ENCODE measurements at places on chromosomes 7 and 10.

- DNase-seq = no peak
Measured at GRCh38 chr7:21605008-21605585, 62.3 kb downstream of the DNAH11 start.

GRCh38 chr7:100156331-100157068 is 2.0 kb downstream of the TRAPPC14 start:
- DNase-seq = no peak

- DNase-seq = no peak
Measured at GRCh38 chr10:80452069-80452468, 2.0 kb upstream of the TSPAN14 start.

GRCh38 chr7:132541656-132542055 is 34.6 kb downstream of the PLXNA4 start:
- no peak for DNase-seq

DNA sequence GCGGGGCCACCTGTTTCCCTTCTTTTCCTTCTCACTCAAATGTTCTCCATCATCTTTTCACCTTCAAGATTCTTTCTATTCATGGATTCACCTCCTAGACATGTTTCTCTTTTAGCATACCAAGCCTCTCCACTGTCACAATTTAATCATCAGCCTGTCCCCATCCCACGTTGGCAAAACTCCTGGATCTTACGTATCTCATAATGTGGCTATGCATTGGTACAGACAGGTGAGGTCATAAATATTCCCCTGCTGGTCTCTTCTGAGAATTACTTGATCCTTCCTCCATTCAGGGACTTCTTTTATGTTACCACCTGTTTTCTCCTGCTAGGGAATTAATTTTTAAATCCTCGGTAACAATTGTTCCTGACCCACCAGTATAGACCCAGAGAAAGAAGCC is 262.6 kb upstream of the NEBL start:
- DNase-seq = no peak

GRCh38 chr10:107362306-107362705 is 197.8 kb upstream of the SORCS1 start:
- DNase-seq = no peak

DNA sequence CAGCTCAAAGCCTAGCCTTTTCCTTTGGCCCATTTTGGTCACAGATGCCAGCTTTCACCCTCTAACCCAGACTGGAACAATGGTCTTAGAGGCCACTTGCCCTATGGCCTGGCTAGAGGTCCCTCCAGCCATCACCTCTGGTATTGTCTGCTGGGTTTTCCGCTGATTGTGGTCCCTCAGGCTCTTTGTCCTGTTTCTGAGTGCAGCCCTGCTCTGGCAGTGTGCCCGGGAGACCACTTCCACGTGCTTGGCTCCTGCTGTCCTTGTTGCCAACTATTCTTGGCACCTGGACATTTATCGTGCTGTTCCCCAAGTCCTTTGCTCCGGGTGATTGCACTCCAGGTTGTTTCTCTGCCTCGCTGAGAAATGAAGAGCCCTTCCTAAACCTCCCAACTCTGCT is 53.3 kb upstream of the FAM180A start:
- no peak for DNase-seq
